ENCODE measurements at places on chromosomes 6 and 20.

GRCh38 chr6:117440706-117441525 lies 15.2 kb upstream of the ROS1 start:
- DNase-seq: no peak

- DNase-seq: no peak
These were observed 25.2 kb upstream of the GTSF1L start for GRCh38 chr20:43752051-43752360.

DNA sequence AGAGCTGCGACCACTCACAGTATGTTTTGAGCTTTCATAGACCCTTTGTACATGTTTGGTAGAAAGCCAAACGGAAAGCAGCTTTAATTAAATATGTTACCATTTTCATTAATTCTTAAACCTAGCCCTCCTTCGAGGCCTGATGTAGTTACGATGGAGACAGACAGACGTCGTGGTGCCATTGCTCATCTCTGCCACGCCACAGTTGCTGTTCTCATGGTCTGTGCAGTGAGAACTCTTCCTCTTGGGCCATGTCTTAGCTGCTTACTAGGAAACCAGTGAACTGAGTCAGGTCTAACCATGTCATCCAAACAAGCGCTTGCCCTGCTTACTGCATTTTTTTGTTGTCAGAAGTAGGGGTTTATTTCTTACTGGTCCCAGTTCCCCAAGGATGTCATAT lies 62.8 kb downstream of the SNX9 start:
- DNase-seq: no peak

- DNase-seq: no peak
These were observed 72.5 kb downstream of the ARMC2 start for GRCh38 chr6:108920751-108921150.

- DNase-seq: no peak
These were observed 53.3 kb upstream of the TMEM181 start for GRCh38 chr6:158506601-158507000.
